ENCODE measurements at places on chromosomes 2 and 18.

DNA sequence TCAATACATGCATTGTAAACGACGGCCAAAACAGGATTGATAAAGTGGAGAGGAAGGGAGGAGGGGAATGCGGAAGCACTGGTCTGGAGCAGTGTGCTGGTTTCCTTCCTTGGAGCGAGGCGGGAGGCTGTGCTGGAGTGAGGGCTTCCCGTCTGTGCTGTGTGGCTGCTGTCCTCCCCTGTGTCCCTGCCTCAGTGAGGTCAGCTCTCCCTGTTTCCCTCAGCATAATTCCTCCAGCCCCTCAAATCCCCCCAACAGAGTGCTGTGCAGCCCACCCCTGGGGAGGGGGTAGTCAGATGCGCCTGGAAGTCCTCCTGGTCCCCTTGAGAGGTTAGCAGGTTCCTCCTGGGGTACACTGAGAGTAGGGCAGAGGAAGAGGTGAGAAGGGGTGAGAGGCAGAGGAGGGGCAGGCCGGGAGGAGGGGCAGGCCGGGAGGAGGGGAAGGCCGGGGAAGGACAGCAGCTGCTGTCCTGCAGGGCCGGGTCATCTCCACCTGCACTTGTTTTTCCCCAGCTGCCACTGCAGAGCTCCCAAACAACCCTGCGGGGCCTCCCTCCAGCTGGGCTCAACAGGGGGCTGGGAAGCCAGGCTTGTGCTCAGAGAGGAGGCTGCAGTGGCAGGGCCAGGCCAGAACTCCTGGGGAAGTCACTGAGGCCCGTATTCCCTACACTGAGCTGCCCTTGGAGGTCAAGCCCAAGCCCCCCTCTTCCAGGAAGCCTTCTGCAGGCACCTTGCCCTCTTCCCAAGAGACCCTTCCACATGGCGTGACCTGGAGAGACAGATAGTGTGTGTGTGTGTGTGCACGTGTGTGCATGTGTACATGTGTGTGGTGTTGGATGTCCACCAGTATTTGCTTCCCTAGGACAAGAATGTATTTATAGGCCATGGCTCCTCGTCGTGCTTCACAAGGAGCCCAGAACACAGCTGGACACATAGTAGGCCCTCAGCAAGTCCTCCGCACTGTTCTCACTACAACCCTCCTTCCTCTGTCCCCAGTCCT is 13.2 kb upstream of the ATP6V1B1 start:
- no peak for DNase-seq

- no peak for DNase-seq
Measured at GRCh38 chr18:2050702-2051201, 520.6 kb downstream of the METTL4 start.

GRCh38 chr2:232104076-232104646 is 142.6 kb downstream of the DIS3L2 start:
- no peak for DNase-seq

DNA sequence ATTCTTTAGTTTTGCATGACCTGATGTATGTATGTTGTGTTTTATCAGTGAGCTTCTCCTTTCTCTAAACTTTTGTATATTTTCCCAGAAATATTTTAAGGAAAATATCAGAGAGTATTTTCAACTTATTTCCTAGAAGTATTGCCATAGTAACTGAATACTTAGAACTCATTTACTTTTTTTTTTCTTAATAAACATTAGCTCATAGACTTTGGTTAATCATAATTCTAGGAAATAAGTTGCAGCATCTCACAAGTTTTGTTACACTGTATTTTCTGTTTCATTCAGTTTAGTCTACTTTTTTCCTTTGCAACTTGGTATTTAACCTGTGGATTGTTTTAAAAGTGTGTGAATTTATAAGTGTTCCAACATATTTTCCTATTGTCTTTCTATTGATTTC is 27.5 kb downstream of the SMCHD1 start:
- no peak for DNase-seq

DNA sequence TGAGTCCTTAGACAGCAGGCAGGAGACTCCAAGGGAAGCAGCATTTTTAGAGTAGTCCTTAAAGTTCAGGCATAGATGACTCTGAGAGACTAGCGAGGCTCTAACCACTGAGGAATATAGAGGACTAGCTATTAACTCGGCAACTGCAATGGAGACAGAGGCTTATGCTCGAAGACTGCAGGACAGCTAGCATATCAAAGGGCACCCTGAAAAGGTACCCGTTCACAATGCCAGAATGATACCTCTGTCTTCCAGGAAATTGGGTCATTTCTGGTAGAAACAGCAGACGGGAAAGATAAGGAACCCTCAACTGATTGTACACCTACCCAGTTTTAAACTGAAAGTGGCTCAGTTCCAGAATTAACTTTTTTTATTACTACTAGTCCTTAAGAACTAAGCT is 1204.0 kb upstream of the ZEB2 start:
- DNase-seq: no peak

- DNase-seq: no peak
Measured at GRCh38 chr2:41865263-41865662, 182.6 kb upstream of the PKDCC start.

GRCh38 chr18:49652881-49653724 is 91.2 kb downstream of the LIPG start:
- DNase-seq: no peak

DNA sequence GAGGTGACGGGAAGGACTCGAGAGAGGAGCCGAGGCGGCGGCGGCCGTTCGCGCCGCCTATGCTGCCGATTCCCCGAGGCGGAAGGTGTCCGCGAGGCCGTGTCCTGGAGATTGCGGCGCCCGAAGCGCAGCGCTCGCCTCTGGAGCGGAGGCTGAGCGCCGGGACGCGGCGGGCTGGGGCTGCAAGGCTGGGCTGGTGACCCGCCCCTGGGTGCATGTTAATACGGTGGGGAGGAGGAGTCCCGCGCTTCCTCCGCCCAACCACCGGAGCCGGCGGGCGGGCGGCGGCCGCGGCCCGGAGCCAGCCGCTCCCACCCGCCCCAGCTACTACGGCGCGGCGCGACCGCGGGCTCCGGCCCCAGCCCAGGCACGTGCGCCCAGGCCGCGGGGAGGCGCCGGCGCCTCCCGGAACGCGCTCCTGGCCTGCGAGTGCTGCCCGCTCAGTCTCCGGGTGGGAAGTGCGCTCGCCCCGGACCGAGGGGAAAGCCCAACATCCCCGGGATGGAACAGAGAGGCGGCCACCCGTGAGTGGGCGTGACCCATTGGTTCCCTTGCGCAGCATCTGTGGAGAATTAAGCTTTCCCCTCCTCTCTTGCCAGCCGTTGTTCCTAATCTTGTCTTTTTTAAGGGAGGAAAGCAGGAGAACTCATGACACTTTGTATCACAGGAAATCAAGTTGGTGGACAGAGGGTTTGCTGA is at the start of gene DLGAP1:
Gene DLGAP1 (minus strand): TSS at position 195 of the 699 bp plus-strand sequence.
- no peak for DNase-seq

GRCh38 chr2:232053777-232054176 is 92.3 kb downstream of the DIS3L2 start:
- DNase-seq: no peak

- no peak for DNase-seq
Measured at GRCh38 chr2:241558532-241559322, at the start of gene BOK. TSS of gene BOK (plus strand) at chr2:241558745. CDS start at chr2:241559484, 739 bp downstream.

GRCh38 chr2:107094450-107094986 is 208.6 kb upstream of the ST6GAL2 start:
- DNase-seq: no peak

DNA sequence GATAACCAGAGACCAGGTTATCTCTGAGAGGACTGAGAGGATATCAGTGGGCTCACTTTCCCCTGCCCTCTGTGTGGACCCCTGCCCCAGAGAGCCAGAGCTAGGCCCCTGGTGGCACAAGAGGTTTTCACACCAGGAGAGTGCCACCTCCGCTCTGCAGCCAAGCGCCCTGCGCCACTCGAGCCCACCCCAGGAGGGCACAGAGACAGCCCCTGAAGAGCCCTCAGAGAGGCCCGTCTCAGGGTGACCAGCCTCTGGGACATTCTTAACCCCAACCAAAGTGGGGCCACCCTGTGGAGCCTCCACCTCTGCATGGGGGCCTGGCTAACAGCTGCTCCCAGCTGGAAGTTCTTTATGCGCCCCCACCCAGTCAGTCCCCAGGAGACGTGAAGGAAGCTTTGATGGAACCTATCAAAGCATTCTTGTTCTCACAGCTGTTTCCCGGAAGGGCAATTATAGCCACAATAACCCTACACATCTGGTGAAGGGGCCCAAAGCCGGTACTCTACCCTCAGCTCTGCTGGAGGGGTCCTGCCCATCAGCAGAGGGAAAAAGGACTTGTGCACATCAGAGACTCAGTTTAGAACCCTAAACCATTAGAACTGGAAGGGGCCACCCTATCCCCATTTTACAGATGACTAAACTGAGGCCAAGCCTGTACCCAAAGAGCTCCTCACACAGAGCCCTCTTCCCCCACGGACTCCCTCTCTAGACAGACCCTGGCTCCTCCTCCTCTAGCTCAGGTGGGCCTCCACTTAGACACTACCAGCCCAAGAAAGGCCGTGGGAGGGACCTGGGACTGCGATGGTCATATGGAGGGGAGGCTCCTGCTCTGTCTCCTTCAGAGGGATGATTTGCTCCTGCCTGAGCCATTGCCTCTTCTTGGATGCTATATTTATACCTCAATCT is 101.1 kb downstream of the ZFP36L2 start:
- DNase-seq: no peak

- no peak for DNase-seq
Measured at GRCh38 chr2:25685741-25686140, 12.4 kb upstream of the DTNB start.

- DNase-seq: no peak
Measured at GRCh38 chr2:24908461-24908901, 11.6 kb downstream of the ADCY3 start.

GRCh38 chr2:7819316-7819715 is 862.5 kb upstream of the ID2 start:
- no peak for DNase-seq

DNA sequence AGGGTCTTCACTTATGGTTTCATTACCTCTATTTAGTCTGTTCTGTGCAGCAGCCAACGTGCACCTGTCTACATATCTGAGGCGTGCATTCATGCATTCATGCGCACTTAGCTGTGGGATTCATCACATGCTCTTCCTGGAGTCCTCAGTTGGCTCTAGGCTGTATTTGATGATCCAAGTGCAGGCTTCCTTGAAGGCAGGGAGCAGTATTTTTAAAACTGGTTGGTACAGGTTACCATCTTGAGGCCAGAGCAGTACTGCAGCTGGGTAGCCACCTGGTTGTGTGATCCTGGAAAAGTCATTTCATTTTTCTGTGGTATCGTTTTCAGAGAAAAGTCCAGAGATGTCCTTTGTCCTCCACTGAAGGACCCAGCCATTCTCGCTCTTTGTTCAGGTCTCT is 109.8 kb downstream of the EN1 start:
- no peak for DNase-seq

GRCh38 chr2:161165266-161165665 is 5.0 kb downstream of the TANK start:
- no peak for DNase-seq

All from activated CD8-positive, alpha-beta memory T cell treated with anti-CD3 and anti-CD28 coated beads for 1 hour (primary cell).